Left ventricle myocardium superior (tissue), 1 donor: ENCODE measurements at places on chromosomes 7 and 10. TPM values are rescaled to one million over a fixed set of nuclear protein-coding genes. Genes with fewer than 3 reads are reported as not detected.
A peak's percentile ranks its signal among the peaks of the same experiment; 100 is the strongest.

DNA sequence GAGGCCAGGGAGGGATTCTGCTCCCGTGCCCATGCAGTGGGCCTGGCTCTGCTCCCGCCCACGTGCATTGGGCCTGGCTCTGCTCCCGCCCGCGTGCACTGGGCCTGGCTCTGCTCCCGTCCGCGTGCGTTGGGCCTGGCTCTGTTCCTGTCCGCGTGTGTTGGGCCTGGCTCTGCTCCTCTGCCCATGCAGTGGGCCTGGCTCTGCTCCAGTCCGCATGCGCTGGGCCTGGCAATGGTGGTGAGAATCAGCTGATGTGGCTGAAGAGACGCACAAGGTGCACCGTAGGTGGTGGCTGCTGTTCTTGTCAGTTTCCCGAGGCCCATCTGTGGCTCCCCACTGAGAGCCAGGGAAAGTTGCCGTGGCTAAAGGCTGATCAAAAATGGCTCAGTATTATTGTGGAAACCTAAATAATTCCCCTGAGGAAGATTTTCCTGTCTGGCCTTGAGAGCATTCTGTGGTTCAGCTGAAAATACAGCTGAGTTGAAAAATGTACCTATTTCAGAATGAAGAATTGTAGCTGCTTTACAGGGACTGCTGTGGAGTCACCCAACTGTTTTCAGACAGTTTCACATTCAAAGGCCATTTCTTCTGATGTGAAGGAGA lies 572.4 kb downstream of the GLRX3 start:
- DNase-seq, result no peak

DNA sequence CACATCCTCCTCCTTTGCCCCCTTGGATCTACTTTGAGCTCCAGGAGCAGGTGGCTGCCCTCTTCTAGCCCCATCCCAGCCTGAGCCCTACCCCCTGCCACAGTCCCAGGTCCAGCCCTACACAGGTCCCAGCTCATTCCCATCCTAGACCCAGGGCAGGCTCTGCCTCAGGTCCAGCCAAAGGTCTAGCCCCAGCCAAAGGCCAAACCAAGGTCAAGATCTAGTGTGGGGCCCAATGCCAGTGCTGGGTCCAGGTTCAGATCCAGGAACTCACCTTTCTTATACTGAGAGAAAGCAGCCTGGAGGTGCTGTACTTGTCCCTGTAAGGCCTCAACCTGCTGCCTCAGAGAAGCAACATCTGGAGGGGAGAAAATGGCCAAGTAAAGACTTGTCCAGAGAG lies 8.5 kb downstream of the SFTPD start:
- DNase-seq, result no peak

DNA sequence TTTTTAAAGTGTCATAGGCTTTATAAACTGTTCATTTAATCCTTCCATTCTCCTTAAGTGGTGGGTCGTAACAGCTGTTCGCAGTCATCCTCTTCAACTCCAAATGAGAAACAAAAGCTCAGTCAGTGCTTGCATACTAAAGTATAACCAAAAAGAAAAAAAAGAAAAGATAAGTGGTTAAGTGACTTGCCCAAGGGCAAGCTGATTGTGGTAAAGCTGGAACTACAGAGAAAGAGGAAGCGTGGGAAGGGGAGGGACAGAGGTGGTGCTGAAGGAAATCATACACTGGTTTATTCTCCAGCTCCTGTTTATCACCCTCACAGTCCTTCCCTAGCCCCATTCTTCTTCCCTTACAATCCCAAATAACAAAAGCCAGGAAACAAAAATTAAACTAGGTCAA lies 29.6 kb downstream of the IDE start:
- DNase-seq, result no peak

- DNase-seq, result no peak
These were observed 86.6 kb upstream of the LEP start for GRCh38 chr7:128154504-128154903.

- no peak for DNase-seq
These were observed 15.2 kb downstream of the GPR85 start for GRCh38 chr7:113071465-113071864.

- DNase-seq, result no peak
These were observed 27.9 kb upstream of the NKX6-2 start for GRCh38 chr10:132813560-132814468.

DNA sequence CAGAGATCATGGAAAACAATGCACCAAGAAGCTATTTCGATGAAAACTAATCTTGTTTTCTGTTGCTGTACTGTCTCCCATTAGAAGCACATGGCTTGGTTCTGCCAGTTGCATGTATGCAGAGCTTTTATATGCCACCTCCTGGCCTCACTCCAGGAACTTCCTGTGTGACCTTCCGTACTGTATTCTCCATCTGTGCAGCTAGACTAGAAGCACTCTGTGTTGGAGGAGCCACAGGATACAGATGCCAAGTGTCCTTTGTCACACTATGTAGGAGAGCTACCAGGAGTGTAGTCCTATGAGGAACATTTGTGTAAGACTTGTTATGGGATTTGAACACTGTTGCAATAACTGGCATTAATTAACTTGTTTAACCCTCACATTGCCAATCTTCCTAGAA lies 503.5 kb upstream of the TPK1 start:
- DNase-seq, result no peak

- DNase-seq, result no peak
These were observed 34.8 kb upstream of the INMT start for GRCh38 chr7:30717181-30717580.

DNA sequence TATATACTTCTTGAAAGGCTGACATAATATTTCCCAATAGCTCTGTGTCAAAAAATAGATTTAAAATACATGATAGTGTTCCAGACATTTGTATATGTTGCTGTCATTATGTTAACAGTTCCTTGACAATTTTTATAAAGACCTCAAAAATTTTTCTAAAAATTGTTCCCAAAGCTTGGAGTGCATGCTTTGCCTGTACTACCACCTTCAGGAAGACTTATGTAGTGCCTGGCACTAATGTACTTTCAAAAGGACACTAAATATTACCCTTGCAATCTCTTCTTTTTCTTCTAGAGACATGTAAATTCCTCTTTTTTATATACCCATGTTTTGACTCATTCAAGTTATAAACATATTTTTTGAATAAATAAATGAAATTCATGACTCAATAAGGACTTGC lies 48.0 kb upstream of the SP8 start:
- no peak for DNase-seq

DNA sequence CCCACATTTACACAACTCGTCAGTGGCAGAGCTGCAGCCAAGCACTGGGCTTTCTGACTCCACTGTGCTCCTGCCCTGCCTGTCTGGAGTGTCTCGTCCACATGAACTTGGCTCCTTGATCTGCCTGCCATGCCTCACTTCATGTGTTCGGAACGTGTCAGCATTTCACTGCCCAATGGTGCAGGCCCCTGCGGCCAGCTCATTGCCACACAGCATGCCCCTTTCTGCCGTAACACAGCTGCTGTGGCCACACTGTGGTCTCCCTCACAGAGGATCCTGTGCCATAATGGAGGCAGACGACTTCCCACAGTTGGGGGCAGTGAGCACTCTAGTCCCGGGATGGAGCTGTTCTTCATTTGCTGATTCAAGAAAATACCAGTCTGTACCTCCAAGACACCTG lies 94.2 kb upstream of the GJD4 start:
- no peak for DNase-seq

- DNase-seq, result no peak
These were observed 3.9 kb upstream of the FAM13C start for GRCh38 chr10:59366290-59366689.

DNA sequence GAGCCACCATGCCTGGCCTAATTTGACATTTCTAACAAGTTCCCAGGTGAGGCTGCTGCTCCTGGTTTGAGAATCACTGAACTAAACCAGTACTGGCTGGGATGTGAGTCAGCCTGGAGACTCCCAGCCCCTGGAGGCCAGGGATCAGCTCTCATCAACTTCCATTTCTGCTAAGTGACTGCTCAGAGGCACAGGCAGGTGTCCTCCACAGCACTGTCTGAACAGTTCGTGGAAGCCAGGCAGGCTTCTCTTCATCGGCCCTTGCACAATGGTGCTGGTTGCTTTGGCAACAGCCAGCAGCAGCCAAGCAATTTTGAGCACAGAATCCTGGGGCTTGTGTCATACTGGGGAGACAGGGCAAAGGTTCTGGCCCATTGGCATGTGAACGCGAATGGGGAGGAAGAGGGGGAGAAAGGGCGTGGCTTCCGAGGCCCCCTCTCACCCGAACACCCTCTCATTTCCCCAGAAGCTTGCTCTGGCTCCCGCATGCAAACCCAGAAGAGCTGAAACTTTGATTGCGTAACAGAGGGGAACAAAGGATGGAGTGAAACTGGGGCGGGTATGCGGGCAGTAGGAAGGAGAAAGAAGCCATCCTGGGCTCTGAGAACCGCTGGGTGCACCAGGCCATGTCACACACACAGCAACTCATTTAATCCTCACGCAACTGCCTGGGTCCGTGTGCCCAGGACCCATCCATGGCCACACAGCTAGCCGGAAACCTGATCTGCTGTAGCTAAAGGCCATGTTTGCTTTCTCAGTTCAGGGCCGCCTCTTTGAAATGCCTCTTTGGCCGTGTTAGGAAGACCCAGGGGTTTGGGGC lies 9.0 kb upstream of the POR start:
- peak; percentile 74 for DNase-seq

DNA sequence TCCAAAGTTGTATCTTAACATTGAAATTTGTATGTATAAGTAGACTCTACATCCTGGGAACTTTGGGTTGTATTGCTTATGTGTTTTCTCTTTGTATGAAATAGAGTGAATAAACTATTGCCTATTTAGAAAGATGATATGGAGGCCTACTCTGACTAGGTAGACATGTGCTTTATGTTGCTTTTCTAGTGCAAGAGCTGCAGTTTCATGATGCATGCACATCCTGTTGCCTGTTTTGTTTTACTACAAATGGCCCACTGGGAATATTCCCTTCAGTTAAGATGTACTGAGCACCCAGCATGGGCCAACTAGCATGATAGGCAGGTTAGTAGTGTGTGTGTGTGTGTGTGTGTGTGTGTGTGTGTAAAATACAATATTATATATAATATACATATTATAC lies 282.1 kb upstream of the LRGUK start:
- DNase-seq, result no peak

DNA sequence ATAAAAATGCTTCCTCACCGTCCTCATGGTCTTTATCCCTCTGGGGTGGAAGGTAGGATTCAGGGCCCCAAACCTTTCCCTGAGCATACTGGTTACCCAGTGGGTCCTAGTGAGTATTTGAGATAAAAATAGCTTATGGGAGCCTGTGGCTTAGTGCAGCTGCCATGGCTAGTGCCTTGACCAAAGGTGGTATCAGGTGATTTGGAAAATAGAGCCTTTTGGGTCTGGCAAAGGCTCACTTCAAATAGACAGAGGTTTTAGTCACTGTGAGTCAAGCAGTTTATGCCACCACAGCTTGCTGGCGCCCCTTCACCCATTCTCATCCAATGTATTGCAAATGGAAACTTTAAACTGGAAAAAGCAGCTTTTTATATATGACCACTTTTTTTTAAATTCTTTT lies 30.4 kb downstream of the PLAU start:
- DNase-seq, result no peak

DNA sequence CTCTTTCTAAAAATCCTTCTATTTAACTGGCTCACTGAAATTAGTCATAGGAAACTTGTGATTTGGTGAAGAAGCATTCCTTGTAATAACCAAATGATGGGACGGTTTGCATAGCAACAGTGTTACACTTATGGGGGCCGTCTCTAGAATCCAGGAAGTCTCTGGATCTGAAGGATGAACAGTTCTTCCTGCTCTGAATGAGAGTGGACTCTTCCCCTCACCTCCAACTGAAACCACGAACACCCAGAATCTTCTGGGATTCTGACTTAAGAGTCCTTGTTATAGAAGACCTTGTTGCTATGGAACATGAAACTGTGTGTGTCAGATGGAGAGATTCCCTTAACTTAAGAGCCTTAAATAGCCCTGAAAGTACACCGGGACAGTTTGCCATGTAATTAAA lies 23.2 kb downstream of the NOLC1 start:
- no peak for DNase-seq

DNA sequence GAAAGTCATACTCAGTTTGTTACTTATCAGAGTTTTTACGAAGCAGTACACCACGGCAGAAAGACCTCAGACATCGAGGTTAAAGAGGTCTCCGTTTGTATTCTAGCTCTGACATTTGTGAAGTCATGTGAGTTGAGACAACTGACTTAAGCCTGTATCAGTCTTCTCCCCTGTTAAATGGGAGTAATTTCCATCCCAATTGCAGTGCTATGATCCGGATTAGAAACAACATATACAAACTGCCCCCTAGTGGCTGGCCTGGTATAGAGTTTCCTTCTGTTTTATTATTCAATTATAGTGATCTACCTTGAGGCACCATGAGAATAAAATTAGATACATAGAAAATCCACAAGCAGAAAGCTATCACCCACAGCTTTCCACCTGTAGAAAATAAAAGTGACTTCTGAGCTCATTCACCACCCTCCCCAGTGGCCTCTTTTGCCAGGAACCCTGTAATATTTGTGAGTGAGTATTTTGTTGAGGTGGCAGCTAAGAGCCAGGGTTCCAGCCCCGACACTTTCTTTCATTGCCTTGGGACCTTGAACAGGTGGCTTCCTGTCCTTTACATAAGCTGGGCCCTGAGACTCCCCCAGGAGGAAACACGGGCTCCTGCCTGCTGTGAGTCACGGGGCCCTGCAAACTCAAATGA lies 607.2 kb upstream of the MGMT start:
- no peak for DNase-seq

DNA sequence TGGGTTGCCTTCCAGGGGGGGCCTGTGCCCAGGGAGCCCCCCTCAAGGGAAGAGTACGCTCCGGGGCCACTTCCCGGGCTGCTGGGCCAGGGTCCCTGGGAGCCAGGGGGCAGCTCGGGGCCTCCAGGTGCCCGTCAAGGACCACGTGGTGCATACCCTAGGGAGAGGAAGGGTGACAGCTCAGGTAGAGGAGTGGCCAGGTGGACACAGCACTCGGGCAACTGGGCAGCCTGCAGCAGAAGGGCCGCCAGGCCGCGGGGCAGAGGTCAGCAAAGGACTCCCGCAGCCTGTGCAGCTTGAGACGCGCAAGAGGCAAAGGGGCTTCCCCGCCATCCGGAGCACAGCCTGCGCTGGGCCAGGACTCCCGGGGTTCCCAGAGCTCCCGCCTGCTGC lies 26.4 kb downstream of the AP5Z1 start:
- DNase-seq, result no peak

Gene NME8
- not detected for total RNA-seq

Gene SEMA3E
- 0.12 TPM for total RNA-seq

Gene CNNM2
- 4.2 TPM for total RNA-seq

Gene DEPP1
- total RNA-seq, result 32.2 TPM

Gene H2AZ2
- total RNA-seq, result 261 TPM

Gene MBL2
- total RNA-seq, result not detected

Gene CDK1
- 2.2 TPM for total RNA-seq

Gene DAGLB
- total RNA-seq, result 10.1 TPM

Gene BAZ1B
- 44.6 TPM for total RNA-seq

Gene MRLN
- total RNA-seq, result not detected
